H54 (cell line): ENCODE measurements at places on chromosomes 12 and 14.

DNA sequence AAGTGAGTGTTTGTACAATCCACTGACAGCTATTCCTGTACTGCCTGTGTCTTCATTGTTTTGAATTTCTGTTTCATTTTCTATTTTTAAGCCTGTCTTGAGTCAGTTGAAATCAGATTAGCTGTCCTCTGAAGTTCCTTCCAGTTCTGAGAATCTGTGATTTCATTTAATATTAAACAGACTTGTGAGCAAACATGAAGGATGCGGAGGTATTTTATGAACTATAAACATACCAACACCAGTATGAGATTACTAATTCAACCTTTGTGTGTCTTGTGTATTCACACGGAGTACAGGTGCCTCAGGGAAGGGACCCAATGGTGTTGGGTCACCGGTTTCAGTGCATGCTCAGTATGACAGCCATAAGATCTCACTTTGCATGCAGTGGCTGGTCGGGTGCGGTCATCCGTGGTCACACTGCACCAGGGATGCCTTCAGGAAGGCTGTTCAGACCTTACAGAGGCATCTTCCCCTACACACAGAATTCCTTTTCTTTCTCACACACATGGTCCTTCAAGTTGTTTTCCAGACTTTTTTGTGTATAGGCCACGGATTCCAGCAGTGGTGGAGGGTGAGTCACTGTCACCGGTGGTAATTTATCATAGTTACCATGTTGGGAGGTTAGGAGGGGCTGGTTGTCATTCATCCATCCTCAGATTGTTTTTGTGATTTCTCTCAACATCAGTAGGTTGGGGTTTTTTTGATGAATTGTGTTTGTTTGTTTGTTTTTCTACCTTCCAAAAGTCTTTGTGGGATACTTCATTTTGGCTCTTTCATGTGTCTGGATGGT lies 103.0 kb upstream of the SFSWAP start:
- no peak for DNase-seq

DNA sequence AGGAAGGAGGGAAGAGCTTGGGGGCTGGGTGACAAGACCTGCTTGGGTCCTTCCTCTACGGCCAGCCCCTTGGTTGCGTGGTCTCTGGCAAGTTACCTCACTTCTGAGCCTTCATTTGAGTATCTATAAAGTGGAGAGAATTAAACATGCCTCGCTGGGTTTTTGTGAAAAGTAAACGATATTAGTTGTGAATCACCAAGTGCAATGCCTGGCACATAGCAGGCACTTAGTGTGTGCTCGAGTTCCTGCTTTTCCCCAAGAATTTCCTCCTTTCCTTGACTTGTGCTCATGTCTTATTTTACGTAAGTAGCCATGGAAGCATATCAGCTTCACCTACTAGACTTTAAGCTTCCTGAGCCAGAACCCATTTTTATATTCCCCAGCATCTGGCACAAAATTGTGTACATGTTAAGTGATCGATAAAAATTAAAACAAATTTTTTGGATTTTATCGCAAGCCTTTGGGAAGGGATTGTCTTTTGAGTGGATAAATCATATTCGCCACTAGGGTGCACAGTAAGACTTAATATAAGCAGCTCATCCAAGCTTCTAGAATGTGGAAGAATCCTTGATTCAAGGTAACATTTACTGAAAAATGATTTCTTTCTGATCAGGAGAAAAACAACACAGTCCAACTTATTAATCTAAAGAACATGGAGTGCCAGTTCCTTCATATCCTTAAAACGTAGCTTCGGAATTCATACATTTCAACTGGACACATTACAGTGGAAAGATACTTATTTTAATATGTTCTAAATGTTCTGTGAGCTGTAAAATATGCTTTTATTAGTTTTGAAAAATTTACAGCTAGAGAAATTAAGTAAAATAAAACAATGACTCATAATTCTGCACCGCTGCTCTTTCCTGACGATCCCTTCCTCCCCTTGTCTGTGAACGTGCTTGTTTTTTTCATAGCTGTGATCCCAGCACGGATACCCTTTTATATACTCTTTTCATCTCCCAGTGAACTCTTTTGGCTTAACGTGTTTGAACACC lies 62.0 kb downstream of the SLC25A47 start:
- no peak for DNase-seq

GRCh38 chr12:81181691-81182090 lies 103.8 kb downstream of the ACSS3 start:
- no peak for DNase-seq

DNA sequence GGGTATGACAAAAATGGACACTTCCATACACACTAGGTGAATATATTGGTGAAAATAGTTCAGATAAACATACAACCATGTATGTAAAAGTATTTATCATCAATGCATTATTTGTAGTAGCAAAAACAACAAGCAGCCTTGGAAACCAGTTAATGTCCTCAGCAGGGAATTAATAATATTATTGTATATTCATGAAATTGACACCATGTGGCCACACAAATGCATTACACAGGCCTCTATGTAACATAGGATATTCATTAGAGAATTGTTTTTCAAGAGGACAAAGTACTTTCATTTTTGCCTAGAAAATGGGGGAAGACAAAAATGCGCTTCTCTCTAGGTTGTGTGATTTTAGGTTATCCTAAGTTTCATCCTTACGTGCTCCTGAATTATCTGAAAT lies 24.3 kb downstream of the SPRING1 start:
- DNase-seq: no peak

DNA sequence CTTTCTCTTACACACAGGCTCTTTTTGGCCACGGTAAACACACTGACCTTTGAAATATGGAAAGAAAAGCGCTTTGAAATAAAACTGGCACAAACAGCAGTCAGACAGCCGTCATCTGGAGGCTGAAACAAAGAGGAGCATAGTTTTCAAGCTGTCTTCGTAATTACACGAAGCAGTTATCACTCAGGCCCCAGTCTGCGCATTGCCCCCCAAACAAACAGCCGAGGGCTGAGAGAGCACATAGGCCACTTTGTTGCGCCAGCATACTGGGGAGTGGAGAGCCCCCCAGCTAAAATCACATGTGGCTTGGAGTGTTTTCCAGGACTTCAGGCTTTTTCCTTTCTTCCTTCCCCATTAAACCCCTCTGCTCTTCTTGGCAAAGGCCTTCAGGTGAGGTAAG lies 142.9 kb upstream of the BTG1 start:
- DNase-seq: no peak

DNA sequence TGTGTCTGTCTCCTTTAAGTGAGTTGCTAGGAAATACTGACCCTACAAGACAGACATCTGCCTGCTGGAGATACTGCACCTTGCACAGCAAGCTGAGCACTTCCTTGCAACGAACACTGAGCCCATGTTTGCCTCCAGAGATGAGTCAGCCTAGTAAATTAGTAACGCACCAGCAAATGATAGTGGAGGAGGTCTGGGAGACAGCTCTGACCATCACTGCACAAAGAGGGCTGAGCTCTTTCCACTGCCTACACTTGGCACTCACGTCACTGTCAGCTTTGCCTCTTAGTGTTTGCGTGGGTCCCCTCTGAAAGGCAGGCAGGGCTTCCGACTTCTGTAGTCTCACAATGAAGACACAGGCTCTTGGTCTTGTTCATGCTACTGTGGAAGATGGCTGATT lies 109.0 kb downstream of the APAF1 start:
- DNase-seq: peak; percentile 60
